ENCODE measurements at places on chromosomes 7 and 10.

- no peak for DNase-seq
Measured at GRCh38 chr7:37097276-37097675, 351.4 kb downstream of the ELMO1 start.

GRCh38 chr10:97463363-97464132 is 17.6 kb downstream of the ZDHHC16 start:
- no peak for DNase-seq

DNA sequence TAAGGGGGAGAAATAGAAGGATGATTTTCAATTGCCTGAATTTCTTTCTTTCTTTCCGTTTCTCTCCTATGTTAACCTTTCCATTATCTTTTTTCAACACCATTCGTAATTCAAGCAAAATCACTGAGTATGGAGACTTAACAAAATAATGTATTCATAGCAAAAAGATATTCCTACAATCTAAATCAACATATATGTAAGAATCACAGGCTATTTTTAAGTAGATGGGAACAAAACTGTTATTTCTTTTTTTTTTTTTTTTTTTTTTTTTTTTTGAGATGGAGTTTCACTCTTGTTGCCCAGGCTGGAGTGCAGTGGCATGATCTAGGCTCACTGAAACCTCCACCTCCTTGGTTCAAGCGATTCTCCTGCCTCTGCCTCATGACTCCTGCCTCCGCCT is 27.2 kb upstream of the JMJD1C start:
- no peak for DNase-seq

DNA sequence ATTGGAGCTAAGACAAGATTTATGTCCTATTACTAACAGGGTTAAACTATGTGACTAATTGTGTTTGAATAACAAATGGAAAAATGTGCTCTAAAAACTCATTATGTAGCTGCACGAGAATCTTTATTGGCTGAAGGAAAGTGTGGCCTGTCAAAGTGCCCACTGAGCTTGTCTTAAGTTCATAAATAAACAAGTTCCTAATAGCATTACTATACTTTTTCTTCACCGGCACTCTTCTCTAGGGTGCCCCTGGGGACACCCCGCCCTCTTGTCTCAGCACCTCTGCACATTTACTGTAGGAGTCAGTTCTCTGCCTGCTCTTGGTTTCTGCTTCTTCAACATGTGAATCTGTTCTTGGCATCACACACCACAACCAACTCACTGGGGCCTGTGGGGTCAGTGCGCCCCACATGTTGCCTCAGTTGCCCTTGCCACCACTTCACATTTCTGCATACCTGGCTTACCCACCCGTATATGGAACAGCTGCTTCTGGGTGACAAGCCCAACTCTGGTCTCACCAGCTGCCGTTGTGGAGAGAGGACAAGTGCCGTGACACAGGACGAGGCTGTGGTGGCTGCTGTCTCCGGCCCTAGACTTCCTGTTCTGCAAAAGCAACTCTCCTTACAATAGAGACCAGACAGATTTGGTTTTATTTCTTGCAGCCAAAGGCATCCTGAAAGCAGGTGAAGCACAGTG is 96.3 kb upstream of the DDC start:
- no peak for DNase-seq

DNA sequence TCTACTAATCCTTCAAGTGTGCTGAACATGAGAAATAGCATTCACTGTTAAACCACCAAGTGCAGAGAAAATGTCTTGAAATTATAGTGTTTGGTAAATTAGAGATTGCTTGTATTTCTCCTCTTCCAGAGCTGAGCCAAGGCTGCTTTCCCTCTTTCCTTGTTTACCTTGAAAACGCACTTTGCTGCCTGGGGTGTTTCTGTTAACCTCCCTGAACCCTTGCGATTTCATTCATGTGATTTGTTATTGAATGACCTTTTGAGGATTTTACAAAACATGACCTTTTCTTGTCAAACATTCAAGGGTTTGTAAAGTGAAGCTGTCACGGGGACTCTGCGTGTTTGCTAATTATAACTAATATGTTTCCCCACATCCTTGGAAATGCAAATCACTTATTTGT is 169.4 kb downstream of the LRMDA start:
- DNase-seq = no peak

DNA sequence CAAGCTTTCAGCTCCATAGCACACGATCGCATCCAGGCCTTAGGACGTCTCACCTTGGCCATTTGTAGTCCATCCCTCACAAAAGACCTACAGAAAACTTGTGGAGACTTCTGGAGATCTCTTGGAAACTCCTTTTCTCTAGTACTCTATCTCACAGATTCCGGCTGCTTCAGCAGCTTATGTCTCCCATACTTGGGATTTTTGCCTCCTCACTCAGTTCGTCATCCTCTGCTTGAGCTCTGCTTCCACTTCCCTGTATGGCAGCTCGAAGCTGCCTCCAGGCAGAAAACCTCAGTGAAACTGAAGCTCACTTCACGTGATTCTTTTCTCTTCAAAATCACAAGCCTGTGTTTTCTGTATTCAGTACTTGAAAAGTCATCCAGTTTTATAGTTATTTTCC is 178.7 kb upstream of the GDF10 start:
- DNase-seq = no peak

DNA sequence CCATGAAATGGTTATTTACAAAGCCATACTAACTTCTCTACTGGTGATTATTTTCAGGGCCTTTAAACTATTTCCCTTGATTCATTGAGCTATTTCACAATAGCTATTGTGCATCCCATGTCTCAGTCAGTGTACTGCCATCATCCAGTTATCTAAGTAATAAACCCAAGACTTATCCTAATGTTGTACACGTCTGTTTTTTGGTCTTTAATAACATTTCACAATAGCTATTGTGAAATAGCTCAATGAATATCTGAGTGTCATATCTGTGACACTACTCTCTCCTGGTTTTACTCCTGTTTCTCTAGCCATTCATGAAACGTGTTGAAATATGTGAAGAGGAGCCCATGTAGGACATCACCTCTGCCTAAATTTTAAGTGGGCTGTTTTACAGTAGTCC is 36.5 kb upstream of the TMEM140 start:
- DNase-seq = no peak

Measured in hypothalamus (tissue), 51 donors.